ENCODE measurements at places on chromosomes 13 and 19.

DNA sequence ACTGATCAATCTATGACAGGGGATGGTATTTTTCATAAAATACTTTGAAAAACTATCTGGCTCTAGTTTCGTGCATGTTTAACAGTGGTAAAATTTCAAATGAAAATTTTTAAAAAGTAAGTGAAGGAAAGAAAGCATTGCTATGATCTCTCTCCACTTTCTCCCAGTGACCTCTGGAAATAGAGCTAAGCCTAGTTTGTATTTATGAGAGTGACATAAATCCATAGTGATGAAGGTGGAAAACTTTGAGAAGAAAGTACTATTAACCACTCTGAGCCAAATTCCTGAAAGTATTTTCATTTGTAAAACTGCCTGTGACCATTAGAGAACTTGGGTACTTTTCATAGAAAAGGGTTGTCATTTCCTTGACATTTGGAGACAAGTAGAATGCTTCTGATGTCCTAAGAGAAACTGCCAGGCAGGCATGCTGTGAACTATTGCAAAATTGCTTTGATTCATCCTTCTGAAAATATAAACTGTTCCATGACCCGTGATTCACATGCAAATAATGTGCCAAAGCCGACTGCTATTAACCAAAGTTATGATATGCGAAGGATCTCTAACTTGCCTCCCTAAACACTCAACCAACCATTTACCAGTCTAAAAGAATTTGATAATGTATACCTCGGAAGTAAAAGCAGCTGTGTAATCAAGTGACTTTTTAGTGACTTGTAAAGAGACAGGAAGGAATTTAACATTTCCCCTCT, 133.2 kb downstream of the VWA8 start:
- DNase-seq: no peak

DNA sequence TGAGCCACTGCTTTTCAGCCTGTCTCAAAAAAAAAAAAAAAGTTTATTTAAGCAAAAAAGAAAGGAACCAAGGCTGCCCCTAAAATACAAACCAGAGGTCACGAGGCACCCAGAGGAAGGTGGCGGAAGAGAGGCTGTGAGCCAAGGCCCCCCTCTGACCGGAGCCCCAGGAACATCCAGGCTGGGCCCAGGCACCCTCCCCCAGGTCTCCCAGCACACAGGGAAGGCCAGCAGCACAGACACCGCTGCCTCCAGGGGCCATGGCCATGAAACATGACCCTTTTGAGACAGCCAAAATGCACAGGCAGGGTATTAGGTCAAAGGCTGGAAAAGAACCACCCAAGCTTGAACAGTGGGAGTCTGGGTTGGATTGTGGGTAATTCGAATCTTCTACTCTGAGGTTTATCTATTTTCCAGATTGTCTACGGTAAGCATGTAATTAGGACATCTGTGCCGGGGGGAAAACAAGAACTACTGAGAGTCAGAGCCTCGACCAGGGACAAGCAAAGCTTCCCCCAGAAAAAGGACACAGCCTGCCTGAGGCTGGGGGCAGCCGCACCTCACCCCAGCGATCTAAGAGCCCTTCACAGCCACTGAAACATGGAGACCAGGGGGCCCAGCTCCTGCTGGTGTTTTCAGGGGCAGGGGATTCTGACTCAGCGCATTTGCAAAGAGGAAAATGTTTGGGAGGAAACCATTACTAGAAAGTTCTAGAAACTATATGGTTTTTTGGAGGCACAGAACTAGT, 8.4 kb downstream of the PEX11G start:
- DNase-seq: no peak

GRCh38 chr13:33722216-33722915, 95.6 kb upstream of the RFC3 start:
- DNase-seq: peak; percentile 2

GRCh38 chr13:36715841-36716240, 42.0 kb downstream of the SERTM1 start:
- DNase-seq: no peak

DNA sequence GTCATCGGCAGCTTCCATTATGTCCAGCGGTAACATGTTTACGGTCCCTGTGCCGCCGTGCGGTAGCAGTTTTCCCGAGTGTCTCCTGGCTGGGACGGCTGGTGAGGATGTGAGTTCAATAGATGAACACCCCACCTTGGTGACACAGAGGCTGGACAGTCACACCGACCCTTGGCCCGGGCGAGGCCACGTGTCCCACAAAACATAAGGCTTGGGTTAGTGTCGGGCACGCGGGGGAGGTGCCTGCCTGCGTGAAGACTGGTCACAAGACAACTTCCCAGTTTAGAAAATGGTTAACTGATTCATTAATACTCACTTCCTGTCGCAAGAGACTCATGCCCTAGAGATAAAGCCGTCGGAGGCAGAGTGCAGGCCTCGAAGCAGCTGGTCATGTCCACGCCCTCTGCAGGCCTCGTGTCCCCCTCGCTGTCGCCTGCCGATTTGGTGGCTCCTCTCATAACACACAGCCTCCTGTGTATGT, 17.2 kb downstream of the RASA3 start:
- peak; percentile 13 for DNase-seq

GRCh38 chr19:58042495-58043340, 8.9 kb downstream of the ZSCAN1 start:
- no peak for DNase-seq

DNA sequence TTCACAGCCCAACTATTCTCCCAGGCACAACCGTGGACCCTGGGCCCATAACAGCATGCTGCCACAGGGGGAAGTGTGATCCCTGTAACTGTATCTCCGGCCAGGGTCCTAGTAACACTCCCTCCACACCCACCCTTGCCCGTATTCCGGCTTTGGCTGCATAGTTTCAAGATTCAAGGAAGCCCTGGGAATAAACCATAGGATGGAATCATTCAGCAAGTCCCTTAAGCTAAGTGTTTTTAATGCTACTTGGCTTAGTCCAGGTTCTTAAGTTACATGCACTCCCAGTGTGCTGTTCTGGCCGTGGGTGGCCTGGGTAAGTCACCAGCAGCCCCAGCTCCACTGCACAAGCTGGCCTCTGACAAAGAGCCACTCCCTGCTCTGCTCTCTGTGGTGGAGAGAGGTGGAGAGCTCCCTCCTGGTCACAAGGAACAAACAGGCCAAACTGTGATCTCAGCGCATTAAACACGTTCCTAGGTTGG, 532.4 kb upstream of the SGCG start:
- DNase-seq: no peak

- peak; percentile 93 for DNase-seq
Measured at GRCh38 chr19:2702170-2703076, at the start of gene GNG7. Gene GNG7, minus strand, starts transcription at chr19:2702694. Its CDS starts 182,006 bp downstream, at chr19:2520688.

- DNase-seq: no peak
Measured at GRCh38 chr13:35086667-35087066, 144.6 kb downstream of the NBEA start.

GRCh38 chr13:37109051-37109678, 3.7 kb upstream of the CSNK1A1L start:
- DNase-seq: peak; percentile 17

DNA sequence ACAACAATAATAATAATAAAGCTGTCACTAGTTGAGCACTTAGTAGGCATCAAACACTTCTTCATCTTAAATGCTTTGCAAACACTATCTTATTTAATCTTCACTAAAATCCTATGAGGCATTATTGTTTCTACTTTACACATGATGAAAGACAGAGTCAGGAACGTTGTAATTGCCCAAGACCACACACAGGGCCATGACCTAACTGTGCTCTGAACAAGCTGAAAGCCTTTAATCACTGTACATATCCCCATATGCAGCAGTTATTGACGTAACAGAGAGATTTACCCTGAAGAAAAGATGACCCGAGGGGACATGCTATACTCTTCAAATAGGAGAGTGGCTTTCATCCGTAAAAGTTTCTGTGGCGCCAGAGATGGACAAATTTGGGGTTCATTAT, 53.0 kb downstream of the SACS start:
- no peak for DNase-seq

DNA sequence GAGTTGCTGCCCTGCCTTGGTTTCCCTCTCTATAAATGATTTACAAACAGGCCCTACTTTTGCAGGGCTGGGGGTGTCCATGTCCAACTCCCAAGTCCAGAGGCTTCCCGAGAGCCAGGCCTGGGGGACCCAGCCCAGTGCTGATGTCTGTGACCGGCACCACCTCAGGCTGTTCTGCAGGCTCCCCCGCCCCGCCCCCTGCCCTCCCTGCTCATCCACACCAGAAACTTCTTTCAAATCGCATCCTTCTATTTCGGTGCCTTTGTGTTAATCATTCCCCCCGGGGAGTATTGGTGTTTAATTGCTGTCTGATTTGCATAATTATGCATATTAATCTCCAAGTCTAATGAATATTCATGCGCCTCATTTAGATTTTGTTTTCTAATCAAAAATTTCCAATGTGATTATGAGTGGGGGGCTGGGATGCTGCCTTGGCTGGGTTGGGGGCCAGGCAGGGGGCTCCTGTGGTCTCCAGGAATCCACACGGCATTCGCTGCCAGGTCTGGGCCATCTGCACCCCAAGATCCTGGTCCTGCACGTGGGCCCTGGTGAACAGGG, 19.1 kb downstream of the TCF3 start:
- DNase-seq: no peak

GRCh38 chr19:18650468-18651041, 13.7 kb downstream of the KLHL26 start:
- no peak for DNase-seq

DNA sequence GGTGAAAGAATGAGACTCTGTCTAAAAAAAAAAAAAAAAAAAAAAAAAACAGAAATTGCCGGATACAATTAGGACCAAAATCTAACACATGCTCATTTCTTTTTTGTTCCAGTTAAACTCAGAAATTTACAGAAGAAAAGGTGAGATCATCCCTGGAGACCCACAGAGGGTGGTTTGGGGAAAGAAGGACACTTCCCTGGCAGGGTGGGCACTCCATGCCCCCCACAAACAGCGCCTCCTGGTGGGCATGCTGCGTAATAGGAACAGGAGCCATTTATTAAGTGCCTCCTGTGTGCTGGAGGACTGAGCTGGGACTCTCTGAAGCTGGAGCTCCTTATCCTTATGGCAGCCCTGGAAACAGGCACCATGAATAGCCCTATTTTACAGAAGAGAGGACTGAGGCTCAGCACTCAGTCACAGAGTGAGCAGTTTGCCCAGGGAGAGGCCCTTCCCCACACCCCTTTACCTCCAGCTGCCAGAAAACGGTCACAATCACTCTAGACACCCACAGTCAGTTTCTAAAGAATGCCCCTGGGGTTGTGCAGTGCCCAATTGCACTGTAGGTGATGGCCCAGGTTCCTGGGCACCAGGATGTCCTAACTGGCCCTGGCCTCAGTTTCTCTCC, 10.1 kb downstream of the C19orf38 start:
- peak; percentile 34 for DNase-seq

DNA sequence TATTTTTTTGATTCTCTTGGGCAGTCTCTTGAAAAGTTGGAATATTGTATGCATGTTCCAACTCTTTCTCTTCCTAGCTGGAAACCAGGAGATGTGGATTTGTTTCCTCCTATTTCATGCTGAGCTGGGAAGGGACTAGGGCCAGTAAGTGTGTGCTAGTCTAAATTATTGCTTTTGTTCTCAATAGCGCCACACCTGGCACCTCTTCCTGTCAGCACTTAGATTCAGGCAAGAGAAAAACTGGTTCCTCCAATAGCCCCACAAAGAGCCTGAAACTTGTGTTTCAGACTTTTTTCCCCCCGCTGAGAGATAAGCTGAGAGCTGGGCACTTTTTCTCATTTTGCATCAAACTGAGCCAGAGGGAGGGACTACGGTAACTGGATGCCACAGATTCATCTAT, 353.4 kb downstream of the OLFM4 start:
- no peak for DNase-seq

- DNase-seq: no peak
Measured at GRCh38 chr13:97905517-97905916, 48.0 kb upstream of the IPO5 start.

- peak; percentile 49 for DNase-seq
Measured at GRCh38 chr19:48878196-48879024, 6.2 kb downstream of the PPP1R15A start.

DNA sequence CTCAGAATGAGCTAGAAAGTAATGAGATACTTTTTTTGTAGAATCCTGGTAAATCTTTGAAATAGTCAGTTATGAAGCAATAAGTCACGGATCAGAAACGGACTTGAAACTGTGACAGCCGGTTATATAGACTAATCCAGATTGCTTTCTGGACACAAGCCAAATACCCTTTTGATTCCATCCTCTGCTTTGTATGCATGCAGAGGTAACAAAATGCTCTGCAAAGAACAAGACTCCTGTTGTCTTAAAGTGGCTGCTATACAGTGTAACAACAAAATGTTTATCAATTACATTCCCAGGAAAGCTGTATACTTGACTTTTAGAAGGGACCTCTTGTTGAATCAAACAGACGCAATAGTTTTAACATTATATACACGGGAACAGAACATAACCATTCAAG, 66.5 kb upstream of the STARD13 start:
- DNase-seq: no peak

- no peak for DNase-seq
Measured at GRCh38 chr13:112877066-112877465, 91.9 kb upstream of the MCF2L start.

DNA sequence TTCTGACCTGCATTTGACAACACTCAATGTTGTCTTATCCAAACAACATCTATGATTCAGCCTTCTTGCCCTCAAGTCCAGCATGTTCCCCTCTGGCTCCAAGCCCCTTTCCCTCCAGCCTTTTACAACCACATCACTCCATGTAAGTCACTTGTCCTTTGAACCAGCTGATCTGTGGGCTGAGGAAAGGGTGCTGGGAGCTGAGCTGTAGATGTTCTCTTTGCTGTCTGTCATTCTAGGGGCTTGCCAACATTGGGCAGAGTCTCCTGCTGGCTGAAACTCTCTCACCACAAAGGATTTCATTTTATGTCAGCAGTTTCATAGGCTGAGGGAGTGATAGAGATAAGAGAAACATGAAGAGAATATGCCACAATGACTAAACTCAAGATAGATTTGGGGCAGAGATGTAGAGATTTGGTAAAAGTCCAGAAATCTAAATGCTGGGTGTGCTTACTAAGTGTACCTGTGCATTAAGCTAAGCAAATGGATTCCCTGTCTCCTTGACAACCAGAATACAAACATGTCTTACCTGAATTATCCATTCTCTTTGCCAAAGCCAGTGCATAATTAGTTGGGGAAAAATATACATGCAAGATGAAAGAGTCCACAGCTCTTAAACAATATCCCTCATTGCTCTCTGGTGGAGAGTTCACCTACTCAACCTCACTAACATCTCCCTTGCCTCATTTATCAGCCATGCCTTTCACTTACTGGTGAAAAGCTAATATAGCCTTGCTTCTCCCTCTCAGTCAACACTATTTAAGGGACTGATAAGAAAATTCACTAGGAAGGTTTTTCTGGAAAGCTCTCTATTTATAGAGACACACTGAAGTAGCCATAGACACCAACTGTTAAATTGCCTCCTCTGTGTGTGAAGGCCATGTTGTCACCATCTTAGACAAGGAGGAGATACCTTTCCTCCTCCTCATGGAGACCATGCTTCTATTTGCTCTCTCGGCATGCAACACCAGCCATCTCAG, 175.5 kb upstream of the SERP2 start:
- peak; percentile 93 for DNase-seq

Measured in activated CD4-positive, alpha-beta T cell treated with anti-CD3 and anti-CD28 coated beads, Interleukin-10, Interleukin-2, amounts not matched to agents 100 ng/mL and 50 ng/mL, durations not matched to agents 16 hours and 8 hours (primary cell).